ENCODE measurements at places on chromosomes 16 and 17.

GRCh38 chr17:82921426-82921825 is 81.6 kb upstream of the ZNF750 start:
- DNase-seq, result no peak

DNA sequence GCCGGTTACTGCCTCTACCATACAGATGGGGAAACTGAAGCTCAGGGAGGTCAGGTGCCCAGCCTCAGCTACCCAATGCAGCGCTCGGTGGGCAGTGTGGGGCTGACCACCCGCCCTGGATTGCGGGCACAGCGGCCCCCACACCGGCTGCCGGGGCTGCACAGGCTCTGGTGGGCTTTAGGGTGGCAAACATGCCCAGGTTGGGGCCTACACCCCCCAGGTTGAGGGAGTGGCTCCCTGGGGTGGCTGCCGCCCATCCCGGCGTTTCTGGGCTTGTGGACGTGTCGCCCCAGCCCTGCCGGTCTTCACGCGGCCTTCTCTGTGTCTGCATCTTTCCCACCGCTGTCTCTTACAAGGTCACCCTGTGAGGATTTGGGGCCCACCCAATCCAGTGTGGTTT is 40.9 kb upstream of the SSTR5 start:
- DNase-seq, result no peak

DNA sequence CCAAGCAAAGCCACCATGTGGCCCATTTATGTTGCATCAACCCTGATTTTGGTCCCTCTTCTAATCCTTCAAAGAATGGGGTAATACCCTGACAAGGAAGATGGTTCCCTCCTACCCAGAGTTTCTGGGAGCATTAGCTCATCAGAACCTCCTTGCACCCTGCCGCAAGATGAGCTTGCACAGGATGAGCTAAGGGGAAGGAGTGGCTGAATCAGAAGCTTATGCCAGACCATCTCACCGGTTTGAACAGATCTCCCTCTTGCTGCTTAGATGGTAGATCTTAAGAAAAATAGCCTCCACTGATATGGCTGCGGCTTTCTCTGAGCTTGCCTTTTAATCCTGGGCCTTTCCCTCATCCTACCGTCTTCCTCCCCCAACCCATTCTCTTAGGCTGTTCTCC is 175.1 kb downstream of the SOX9 start:
- no peak for DNase-seq

- DNase-seq, result no peak
Measured at GRCh38 chr17:3777366-3778120, 23.4 kb downstream of the ITGAE start.

DNA sequence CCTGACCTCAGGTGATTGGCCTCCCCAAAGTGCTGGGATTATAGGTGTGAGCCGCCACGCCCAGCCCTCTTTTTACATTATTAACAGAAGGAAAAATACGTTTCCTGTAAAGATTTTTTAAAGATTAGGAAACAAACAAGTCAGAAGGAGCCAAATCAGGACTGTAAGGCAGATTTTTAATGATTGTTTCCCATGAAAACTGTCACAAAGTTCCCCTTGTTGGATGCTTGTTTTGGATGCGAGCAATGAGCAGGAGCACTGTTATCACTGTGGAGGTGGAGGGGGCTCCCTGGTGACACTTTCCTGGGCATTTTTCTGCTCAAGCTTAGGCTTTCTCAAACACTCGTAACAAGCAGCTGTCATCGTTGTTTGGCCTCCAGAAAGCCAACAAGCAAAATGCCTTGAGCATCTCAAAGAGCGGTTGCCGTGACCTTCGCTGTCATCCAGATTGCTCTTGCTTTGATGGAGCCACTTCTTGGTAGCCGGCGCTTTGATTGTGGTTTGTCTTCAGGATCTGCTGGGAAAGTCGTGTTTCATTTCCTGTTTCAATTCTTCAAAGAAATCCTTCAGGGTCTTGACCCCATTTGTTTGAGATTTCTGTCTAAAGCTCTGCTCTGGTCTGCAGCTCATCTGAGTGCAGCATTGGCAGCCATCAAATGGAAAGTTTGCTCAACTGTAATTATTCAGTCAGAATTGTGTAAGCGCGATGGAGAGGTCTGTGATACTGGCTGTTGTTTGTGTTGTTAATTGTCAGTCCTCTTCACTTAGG is 128.7 kb downstream of the RPTOR start:
- DNase-seq, result peak; percentile 45

DNA sequence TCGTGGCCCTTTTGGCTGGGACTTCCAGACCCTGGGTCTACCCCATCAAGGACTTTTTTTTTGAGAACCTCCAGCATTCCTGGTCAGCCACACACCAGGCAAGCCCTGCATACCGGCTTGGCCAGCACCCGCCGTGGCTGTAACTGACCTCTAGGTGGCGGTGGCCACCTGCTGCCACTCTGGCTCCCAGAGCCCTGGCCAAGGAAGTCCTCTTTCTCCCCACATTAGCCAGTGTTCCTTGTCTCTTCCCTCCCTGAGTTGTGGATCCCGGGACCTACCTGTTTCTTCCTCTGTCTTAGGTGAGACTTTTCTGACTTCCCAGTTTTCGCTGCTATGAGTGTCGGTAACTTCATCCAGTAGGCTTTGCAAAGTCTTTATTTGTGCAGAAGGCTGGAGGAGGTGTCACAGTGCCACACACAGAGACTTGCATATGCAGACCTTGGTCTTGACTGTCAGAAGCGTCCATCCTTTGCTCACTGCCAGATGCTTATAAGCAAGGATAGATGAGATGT is 348.3 kb downstream of the CPPED1 start:
- DNase-seq, result peak; percentile 77

DNA sequence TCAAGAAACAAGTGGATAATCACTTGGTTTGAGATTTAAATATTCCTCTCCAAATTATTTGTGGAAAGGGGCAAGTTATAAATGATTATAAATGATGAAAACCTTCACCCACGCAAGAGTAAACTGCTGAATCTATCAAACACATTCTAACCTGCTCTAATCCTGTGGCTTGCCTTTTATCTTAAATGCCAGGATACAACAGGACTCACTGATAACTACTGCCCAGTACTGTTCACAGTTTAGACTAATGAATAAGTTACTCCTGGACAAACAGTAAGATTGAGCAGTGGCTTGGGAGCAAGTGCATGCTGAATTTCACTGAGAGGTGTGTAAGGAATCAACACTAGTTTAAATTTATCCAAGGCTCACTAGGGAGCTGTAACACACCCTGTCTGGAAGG is 31.1 kb downstream of the IGF2BP1 start:
- DNase-seq, result no peak

DNA sequence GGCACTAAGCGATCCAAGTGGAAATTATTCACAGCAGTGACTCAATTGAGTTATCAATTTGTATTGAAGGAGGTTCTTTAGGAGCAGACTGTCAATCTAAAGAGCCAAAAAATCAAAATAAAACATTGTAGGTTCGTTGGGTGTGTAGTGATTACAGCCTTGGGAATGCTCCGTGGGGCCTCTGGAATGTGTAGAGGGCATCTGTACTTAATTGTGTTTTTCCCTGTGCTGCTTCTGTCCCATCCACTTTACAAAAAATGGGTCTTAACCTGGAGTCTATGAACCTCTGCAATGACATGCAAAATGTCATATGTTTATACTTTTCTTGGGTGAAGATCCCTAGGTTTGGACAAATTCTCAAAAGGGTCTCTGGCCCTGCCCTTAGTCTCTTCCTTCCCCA is 215.1 kb downstream of the CCDC182 start:
- no peak for DNase-seq

DNA sequence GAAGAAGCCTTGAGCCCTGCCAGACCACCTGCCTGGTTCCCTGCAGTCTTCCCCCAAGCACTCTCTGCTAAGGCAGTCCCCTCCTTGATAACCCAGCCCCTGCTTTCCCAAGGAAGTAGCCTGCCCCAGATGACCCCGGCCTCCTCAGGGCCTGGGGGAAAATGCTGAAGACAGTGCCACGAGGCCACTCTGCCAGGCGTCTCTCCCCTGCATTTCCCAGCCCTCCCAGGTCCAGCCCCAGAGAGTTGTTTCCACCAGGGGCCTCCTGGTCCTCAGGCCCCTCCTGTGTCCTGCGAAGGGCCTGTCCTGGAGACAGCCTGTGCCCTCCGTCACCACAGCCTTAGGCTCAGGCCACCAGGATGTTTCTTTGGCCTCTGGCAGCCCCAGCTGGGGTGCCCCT is 96.4 kb downstream of the CCDC182 start:
- DNase-seq, result no peak

DNA sequence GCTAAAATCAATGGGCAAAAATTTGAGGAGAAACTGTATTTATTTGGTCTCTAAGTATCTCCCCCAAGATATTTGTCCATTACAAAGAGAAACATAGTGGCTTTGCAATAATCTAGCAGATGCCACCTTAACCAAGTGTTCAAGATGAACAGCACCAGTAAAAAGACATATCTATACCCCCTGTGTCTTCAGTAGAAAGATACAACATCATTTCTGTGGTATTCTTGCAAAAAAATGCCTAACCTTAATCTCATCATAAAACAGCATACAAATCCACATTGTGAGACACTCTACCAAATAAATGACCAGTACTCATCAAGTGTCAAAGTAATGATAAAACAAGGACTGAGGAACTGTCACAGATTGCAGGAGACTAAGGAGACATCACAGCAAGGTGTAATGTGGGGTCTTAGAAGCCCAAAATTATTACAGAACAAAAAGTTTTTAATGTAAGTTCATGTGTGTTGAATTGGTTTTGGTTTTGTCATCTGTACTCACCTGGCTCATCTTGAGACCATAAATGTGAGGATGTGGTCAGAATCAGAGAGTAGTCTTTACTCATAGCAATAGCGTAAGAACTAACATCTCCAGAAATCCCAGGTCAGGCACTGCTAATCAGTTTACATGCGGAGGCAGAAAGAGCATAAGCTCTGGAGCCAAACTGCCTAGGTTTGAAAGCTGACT is 77.2 kb downstream of the AATF start:
- no peak for DNase-seq

- peak; percentile 41 for DNase-seq
Measured at GRCh38 chr17:74455821-74456220, 10.6 kb upstream of the CD300A start.

DNA sequence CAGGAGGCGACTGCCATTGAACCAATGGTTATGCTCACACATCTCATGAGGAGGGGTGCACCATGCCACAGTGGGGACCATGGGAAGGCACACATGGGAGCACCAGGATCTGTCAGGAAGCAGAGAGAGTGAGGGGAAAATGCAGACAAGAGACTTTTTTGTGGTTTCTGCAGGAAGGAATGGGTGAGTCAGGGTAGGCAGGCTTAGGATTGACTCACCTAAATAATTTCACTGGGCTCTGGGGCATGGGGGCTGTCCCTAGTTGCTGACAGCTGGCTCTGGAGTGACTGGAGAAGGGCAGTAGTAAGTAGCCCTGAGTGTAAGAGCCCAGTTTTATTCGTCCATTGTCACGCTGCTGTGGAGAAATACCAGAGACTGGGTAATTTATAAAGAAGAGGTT is 202.4 kb downstream of the AXIN2 start:
- DNase-seq, result no peak

- no peak for DNase-seq
Measured at GRCh38 chr17:69539274-69539673, 124.8 kb downstream of the MAP2K6 start.

DNA sequence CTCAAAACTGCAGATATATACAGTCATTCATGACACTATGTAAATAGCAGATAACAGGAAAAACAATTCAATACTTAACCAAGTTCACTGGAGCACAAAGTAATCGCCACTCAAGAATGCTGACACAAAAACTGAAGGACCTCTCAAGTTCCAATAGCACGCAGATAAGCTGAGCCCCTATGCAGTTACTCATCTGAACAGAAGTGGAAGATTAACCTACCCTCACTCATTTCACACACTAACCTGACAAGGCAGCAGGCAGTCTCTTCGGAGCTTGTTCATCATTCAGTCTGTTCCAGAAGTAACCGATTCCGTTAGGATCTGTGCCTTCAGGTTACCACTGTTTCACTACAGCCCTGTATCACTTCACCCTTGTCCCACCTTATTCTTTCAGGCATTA is 6.0 kb downstream of the HELZ start:
- no peak for DNase-seq

GRCh38 chr16:4283441-4283840 is 10.6 kb upstream of the TFAP4 start:
- no peak for DNase-seq

DNA sequence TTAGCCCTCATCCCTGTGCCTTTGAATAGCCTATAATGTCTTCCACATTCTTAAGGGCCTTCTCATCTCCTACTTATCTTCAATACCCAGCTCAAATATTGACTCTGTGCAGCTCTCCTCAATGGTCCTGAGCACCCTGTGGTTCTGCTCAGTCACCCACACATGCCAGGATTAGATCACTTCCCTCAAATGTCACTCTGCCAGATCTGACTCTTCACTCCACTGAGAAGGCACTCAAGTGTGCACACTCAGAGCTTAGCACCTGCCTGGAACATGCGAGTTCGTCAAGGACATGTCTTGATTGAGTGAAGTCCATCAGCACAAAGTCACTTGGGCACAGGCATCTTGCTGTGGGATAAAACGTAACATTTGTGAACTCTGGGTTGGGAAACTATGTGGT is 404.8 kb downstream of the CDH13 start:
- DNase-seq, result no peak

DNA sequence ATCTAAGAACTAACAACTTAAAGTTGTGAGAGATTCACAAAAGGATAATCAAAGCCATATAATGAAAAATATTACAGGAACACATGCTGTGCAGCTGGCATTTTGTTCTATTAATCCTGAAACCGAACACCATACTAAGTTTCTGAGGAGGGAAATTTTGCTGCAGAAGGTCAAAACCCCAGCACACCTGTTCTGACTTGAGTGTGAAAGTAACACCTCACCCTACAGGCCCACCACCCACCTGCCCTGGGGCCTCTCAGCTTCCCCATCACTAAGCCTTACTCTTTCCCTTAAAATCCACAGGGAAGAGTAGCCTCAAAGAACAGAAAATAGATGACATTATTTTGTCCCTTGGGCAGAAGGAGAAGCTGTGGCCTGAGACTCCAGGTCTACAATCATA is 44.8 kb downstream of the STAT5A start:
- DNase-seq, result no peak

GRCh38 chr17:14297161-14297851 is 3.6 kb upstream of the HS3ST3B1 start:
- peak; percentile 37 for DNase-seq

GRCh38 chr17:56948491-56948890 is 12.4 kb downstream of the COIL start:
- no peak for DNase-seq

GRCh38 chr17:17300624-17301568 is 2.3 kb upstream of the NT5M start:
- DNase-seq, result no peak

DNA sequence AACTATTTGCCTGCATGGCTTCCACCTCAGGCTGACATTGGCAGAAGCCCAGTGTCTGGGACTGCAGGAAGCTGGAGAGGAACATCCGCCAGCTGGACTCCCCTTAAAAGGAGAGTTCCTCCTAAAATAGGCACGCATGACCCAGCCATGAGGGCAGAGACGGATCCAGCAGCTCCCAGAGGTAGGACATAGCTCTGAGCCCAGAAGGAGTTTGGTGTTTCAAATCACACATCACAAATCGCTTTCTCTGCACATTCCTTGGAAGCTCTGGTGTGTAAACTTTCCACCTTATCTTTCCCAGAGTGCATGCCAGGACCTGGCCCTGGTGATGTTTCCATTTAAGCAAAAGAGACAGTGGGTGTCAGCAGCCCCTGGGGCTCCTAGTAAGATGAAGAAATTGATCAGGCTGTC is 231.1 kb upstream of the CDH5 start:
- no peak for DNase-seq

- DNase-seq, result no peak
Measured at GRCh38 chr16:27841061-27841801, 222.3 kb downstream of the GSG1L start.

- DNase-seq, result no peak
Measured at GRCh38 chr17:77540975-77541374, 400.2 kb downstream of the SEC14L1 start.
